HepG2 (cell line): ENCODE measurements at places on chromosomes 5 and 9. TPM values are rescaled to one million over a fixed set of nuclear protein-coding genes. Genes with fewer than 3 reads are reported as not detected.

DNA sequence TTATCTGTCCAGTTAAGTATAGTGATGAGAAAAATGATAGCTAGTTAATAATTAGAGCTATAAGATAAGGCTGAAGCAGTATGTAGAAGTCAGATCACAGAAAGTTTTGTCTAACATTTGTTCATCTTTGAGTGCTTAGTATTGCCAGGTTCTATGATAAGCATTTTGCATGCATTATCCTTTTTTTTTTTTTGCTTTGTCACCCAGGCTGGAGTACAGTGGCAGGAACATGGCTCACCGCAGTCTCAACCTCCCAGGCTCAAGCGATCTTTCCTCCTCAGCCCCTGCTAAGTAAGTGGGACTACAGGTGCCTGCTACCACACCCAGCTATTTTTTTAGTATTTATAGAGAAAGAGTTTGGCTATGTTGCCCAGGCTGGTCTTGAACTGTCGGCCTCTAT, 17.5 kb downstream of the BAAT start:
- no peak for DNase-seq

Gene IFNA2
- not detected in 2 replicates for polyA plus RNA-seq

DNA sequence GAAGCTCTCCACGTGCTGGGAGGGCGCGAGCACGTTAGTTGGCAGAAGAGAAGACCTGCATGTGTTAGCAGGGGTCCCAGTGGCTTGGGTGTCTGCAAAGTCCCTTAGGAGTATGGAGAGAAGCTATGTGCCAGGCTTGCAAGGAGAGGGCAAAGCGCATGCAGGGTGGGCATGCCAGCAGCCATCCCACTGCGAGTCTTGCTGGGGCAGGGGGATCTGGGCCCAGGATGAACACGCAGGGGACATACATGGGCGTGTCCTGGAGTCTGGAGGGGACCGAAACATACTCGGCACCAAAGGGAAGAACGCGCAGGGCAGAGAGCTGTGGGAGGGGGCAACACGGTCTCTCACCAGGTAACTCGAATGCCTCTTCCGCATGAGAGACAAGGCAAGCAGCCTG, 43.6 kb upstream of the IPPK start:
- no peak for DNase-seq

Gene KLF4
- 0.37 and 0.55 TPM in 2 replicates for polyA plus RNA-seq

- no peak for DNase-seq
Observed at GRCh38 chr5:159181651-159182050, 27.7 kb downstream of the RNF145 start.

- DNase-seq: no peak
Observed at GRCh38 chr5:94694671-94695070, 76.2 kb downstream of the SLF1 start.

DNA sequence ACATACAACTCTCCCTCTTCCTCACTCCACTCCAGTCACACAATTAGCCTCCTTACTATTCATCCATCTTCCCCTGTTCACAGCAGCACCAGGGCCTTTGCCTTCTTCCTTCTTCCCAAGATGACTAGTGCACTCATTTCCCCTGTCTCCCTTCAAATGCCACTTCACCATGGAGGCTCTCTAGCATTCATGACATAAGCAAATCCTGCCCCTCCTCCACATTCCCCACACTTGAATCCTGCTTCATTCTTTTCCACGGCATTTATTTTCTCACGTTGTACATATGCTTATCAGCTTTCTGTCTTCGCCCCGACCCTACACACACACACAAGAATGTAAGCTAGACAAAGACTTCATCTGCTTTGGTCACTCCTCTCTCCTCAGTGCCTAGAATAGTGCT, 133.3 kb downstream of the CDK5RAP2 start:
- DNase-seq: no peak

Gene NSUN2
- polyA plus RNA-seq: 51.7 and 52.1 TPM in 2 replicates

Gene ARL14EPL
- polyA plus RNA-seq: not detected in 2 replicates

GRCh38 chr9:105198865-105199264, 45.6 kb upstream of the SLC44A1 start:
- DNase-seq: no peak

GRCh38 chr9:136225366-136225747, 20.3 kb downstream of the QSOX2 start:
- DNase-seq: no peak

Gene SPINK4
- 2.0 and 3.4 TPM in 2 replicates for polyA plus RNA-seq

DNA sequence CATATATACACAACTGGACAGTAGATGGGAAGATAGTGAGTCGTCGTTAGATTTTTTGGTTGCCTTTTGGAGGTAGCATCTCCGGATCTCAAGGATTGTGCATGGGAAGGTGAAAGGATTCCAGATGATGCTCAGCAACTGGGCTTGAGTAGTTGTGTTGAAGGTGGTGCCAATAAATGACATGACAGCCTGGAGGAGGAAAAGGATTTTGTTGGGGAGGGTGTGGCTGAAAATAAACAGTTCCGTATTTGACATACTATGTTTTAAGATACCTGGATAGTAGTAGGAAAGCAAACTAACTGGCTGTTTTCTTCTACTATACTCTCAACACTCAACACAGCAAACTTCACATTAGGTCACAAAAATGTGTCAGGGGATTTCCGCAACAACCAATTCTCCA, 62.4 kb downstream of the SREK1 start:
- no peak for DNase-seq

DNA sequence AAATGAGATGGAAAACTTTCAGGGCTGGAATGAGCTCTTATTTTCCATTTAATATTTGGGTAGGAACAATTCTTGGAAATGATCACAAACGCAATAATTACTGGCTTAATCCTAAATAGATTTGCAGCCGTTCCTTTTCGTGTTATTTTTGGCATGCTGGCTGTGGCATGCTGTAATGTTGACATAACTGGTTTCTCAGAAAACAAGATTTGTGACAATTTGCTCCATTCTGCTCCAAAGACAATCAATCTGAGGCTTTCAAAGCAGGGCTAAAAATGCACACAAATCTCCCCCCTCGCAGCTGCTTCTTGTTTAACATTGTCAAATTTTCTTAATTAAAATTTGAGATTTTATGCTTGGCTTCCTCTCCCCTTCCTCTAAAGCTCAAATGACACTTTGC, 151.2 kb downstream of the TTC39B start:
- DNase-seq: no peak

DNA sequence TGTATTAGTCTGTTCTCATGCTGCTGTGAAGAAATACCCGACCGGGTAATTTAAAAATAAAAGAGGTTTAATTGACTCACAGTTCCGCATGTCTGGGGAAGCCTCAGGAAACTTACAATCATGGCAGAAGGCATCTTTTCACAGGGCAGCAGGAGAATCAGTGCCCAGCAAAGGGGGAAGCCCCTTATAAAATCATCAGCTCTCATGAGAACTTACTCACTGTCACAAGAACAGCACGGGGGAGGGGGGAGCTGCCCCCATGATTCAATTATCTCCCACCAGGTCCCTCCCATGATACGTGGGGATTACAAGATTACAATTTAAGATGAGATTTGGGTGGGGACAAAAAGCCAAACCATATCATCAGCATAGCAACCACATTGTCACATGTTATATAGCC, 102.5 kb downstream of the GPBP1 start:
- no peak for DNase-seq

Gene NCS1
- polyA plus RNA-seq: 4.1 and 4.7 TPM in 2 replicates

GRCh38 chr9:131236761-131237160, 39.5 kb downstream of the FAM78A start:
- no peak for DNase-seq

Gene GGTA1
- polyA plus RNA-seq: not detected in 2 replicates

- no peak for DNase-seq
Observed at GRCh38 chr9:120734607-120735410, 20.5 kb upstream of the MEGF9 start.

DNA sequence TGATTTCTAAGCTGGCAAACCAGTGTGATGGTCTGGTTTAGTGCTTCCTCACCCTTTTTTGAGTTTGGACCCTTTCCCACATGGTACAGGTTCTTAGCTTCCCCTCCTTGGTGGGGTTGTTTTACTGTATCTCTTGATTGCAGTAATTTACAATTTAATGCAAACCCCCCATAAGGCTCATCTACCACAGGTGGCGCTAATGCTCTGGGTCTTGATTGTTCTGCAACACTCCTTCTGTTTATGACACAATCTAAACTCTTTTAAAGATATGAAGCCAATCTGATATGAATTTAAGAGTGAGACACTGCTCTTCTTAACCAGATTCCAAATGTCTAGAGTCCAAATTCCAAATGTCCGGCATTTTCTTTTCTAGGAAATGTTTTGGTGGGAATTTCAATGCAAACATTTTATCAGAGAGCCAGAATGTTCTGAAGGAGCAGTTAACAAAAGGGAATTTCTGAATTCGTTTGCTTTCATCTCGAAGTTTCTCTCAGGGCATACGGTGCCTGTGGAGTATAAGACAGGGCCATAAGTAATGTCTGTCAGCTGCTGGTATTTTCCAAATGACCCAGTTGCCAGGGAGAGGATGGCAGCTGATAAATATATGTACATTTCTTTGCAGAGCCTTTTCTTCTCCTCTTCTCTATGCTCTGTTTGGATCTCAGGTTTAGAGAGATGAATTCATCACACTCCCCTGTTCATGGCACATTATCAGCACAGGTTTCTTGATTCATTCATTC, 246.8 kb downstream of the ARHGAP26 start:
- no peak for DNase-seq

Gene ABO
- not detected in 2 replicates for polyA plus RNA-seq

DNA sequence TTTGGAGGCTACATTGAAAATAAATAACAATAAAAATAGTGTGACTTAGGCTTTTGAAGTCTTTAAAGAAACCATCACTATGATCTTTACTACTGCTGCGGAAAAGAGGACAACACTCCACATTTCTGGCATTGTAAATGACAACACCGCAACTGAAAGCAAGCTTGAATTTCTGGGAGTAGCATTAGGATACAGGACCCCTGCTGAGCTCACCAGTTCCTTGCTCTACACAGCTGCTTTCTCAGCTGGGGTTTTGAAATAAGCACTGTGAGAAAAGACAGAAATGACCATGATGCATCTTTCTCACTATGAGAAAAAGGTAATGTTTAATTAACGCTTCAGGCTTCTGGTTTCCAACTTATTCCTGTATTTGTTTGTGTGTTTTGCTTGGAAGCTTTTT, 168.0 kb downstream of the TAF11L14 start:
- no peak for DNase-seq

- no peak for DNase-seq
Observed at GRCh38 chr5:16312785-16313184, 133.2 kb upstream of the MARCHF11 start.

Gene ECSCR
- 0.13 and 0.18 TPM in 2 replicates for polyA plus RNA-seq

Gene SHOC1
- not detected in 2 replicates for polyA plus RNA-seq

DNA sequence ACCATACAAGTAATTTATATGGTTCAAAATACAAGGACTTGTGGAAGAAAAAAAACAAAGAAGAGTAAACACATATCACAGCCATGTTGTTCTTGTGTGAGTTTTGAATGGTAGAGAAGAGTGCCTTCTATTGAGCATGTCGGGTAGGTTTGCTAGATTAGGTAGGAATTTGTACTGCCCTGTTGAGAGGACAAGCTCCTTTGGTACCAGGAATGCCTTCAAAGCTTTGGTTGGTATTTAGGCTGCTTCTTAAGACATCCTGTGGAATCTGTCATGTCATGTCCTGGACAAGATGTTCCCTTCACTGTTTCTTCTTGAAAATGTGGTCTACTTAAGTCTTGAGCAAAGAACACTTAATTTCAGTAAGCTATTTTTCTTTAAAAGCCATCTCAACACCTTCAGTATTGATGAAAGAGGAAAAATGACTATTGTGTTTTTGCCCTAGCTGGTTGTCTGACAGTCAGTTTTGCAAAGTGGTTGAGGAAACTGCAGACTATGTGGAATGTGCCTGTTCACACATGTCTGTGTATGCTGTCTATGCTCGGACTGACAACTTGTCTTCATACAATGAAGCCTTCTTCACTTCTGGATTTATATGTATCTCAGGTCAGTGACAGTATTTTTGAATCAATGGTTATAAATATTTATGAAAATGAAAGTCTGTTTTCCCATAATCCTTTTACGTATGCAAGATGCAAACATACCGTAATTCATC, 296.9 kb downstream of the ADGRV1 start:
- no peak for DNase-seq

DNA sequence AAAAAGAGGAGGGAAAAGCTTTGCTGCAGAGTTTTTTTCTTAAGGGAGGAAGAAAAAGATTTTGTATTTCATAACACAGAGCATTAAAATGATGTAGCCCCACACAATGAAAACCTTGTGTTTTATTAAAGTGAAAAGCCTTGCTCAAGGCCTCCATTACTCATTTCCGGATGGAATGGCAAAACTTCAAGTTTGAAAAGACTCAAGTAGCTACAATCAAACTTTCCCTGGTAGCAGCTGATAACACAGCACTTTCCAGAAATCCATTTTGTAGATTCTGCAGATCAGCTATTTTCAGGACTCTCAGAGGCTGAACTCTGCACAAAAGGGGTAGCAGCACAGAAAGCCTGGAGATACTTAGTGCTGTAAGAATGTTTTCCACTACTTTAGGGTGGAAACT, 374.8 kb downstream of the NFIB start:
- DNase-seq: no peak

DNA sequence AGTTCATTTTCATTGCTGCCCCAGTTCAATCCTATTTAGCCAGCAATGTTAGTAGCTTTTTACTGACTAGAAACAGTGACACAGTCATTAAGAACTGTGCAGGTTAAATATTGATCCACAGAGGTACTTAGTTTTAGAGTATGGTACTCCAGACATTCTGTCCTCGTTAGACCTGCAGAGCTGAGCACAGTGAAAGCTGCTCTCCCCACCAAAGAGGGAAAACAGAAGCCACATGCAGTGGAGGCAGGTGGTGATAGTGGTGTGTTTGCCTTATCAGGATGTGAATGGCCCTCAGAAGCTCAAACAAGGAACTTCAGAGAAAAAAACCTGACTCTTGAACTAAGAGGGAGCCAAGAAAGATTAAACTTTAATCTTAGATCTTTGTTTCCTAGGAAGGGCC, 75.5 kb downstream of the UNC13B start:
- DNase-seq: no peak

Gene PCDHB14
- 0.37 and 0.73 TPM in 2 replicates for polyA plus RNA-seq

- no peak for DNase-seq
Observed at GRCh38 chr5:99059685-99060084, 130.9 kb upstream of the CHD1 start.

- DNase-seq: no peak
Observed at GRCh38 chr9:90842996-90843395, 41.4 kb downstream of the SYK start.

- no peak for DNase-seq
Observed at GRCh38 chr9:124361128-124361527, 54.1 kb downstream of the PSMB7 start.

Gene ZNF608
- polyA plus RNA-seq: 0.66 and 0.68 TPM in 2 replicates

Gene SHC3
- 0.09 and 0.12 TPM in 2 replicates for polyA plus RNA-seq

GRCh38 chr9:126872516-126872915, 12.1 kb downstream of the ZBTB34 start:
- no peak for DNase-seq

DNA sequence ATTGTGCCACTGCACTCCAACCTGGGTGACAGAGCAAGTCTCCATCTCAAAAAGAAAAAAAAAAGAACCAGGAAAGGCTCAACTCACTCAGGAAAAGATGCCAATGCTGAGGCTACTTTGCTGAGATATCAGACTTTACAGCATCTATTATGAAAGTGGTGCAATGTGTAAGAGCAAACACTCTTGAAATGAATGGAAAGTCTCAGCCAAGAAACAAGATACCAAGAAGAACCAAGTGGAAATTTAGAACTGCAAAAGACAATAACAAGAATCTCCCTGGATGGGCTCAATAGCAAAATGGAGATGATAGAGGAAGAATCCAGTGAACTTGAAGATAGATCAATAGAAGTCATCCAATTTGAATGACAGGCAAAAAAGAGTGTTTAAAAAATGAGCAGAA, 37.7 kb downstream of the TSPAN17 start:
- DNase-seq: no peak

Gene PCDHB12
- 0.03 TPM in 2 replicates for polyA plus RNA-seq
